ENCODE measurements at places on chromosomes 13 and 19.

DNA sequence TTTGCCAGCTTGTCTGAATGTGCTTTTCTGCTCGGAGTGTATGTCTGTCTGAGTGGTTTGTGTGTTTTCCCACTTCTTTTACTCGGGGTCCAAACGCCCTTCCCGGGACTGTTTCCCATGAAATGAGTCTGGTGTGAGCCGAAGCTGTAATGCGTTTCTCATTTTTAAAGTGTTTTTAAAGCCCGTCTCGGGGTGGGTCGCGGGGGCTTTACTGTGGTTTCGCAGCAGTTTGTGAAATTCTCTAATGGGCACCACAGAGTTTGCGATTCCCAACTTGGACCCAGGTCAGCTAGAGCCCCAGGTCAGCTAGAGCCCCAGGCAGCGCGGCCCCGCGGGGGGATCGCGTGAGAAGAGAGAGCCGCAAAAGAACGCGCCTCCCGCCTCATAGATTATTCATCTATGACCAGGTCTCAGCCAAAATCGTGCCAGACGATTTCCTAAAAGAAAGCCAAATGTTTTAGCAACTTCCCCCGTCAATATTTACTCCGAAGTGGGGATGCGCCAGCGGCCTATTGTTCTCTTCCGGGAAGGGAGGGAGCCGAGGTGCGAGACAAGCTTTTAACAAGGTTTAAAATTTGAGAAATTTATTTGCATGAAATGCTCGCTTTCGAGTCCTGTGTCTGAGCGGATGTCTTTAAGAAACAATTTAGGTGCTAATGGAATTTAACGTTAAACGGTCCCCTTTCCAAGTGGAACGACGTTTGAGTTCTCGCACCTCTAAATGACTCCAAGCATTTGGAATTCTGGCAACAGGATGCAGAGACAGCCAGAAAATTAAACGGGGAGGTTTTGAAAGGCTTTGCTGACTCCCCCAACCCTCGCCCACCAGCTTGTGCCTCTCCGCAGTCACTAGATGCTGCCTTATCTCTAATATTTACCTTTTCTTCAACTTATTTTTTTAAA lies 2.2 kb downstream of the ZIC2 start:
- DNase-seq, result no peak

GRCh38 chr19:38713227-38713649 lies 31.0 kb downstream of the CAPN12 start:
- no peak for DNase-seq

DNA sequence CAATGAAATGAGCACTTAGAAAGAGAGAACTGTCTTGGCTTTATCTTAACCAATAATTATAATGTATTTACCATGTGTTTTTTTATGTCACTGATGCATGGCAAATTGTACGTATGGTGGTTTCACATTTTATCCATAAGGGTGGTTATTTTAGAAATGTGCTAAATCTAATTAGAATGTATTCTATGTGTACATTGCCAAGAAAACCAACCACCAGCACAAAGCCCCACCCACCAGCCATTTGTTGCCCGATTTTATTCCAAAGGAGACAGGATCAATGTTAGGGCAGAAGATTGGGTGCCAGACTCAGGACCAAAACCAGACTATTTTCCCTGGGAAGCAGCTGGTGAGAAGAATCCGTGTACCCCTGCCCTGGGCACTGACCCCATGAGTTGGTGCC lies 63.0 kb upstream of the SOX1 start:
- no peak for DNase-seq

- DNase-seq, result no peak
Observed at GRCh38 chr13:38620876-38621275, 66.0 kb upstream of the FREM2 start.

DNA sequence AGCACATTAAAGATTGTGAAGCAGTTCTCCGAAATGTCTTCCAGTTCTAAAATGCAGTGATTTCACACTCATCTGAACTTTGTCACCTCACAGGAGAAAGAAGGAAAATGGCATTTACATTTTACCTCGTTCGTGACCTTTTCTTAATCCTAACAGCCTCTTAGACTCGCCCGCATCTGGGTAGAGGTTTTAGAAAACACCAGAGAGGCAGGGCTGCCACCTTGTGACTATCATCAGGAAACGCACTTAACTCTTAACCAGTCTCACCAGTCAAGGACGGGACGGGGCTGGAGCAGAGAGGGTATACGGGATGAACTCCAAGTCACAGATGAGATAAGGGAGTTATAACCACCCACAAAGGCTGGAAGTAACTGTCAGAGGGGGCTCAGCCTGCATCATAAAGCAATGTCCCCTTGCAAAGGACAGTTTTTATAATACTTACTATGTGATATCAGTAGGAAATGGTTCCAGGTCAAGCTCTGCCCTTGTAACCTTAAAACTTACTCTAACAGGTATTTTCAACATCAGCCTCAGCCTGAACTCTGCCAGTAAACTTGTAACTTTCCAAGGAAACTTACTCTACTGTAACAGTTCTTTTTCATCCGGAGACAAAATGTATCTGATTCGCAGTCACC lies 8.6 kb upstream of the CEACAM6 start:
- peak; percentile 35 for DNase-seq

DNA sequence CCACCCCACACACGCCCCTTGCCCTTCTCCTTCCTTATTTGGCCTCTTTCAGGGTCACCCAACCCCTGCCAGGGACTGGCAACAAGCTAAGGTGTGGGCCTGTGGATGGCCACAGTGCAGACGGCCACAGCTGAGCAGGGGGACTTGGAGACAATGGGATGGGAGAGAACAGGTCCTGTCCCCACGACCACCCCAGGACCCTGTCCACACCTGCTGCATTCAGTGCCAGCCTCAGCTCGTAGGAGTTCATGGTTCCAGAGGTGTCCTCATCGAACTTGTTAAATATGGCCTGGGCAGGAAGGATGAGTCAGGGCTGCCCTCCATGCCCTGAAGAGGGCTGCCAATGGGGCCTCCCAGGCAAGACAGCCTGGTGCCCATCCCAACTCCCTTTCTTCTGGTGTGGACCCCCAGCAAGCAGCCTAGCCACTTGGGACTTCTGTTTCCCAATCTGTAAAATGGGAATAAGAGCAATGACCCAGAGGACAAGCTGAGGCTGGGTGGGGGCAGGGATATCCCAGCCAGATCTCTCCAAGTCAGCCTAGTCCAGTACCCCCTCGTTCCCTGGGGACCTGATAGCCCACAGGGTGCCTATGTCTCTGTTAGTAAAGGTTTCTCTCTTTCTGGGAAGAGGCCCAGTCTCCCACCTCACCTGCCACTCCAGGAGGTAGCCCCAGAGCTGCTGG lies 10.6 kb downstream of the CAPN12 start:
- no peak for DNase-seq

GRCh38 chr19:54586397-54586796 lies 7.0 kb upstream of the LILRA1 start:
- DNase-seq, result no peak

- no peak for DNase-seq
Observed at GRCh38 chr13:28494504-28494777, 487 bp downstream of the FLT1 start.

DNA sequence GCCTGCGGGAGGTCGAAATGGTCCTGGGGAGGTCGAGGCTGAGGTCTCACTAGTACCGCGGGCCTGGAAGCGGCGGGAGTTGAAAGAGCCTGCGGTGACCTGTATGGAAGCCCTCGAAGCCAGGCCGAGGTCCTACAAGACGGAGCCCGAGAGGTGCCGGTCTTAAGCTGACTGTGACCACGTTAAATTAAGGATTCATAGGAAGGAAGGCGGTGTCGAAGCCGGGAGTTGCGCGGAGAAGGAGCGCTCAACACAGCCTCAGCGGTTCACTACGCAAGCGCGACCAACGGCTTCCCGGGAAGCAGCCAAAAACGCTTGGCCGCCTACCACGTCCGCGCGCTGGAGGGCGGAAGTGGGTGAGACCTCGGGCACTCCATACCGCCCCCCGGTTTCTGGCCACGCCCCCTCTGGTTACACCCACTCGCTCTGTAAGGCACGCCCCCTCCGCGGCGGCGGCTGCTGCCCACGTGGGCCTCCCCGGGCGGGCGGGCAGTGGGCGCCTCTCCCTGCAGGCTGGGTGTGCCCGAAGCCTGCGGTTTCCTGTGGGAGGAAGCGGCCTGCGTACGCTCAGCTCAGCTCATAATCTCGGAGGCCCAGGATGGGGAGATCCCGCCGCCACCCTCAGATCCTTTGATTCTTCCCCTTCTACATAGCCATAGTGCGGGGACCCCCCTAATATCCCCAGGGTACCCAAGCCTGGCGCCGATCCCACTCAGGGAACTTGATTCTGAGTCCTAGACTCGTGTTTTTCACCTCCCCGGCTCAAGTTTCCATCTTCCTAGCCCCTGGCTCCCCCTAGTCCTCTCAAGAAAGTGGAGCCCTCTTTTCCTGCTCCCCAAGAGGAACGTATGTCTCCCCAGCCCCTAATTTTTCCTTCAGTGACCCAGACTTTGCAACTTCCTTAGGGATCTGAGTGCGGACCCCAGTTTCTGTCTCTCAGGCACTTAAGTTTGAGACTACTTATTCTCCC lies 3.4 kb upstream of the EMP3 start:
- peak; percentile 98 for DNase-seq

DNA sequence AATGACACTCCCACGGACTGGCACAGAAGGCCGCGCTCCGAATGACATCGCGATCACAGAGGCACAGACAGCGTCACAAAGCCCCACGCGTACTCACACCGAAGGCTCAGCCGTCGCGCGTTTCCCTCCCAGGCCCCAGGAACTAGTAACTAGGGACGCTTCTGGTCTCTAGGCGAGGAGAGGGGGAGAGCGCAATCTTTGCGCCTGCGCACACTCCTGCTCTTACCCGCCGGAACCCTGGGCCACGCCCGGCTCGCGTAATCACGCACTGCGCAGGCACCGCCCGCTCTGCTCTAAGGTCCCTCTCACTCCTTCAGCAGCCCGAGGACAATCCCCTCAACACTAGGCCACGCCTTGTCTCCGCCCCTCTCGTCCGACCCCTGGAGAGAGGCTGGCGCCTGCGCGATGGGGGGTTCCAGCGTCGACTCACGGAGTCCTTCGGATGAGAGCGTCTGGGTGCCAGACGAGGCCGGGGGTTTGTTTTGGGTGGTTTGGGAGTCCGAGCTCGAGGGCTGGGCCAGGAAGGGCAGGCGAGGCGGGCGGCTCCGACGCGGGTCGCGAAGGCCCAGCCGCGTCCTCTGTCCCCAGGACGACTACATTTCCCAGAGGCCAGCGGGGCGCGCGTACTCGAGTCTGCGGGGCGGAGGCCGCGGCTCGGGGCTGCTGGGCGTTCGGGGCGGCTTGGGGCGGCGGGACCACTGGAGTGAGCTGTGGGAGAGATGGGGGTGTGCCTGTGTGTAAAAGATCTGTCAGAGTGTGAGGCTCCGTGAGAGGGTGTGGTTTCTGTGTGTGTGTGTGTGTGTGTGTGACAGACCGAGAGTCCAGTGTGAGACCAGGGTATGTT lies at the start of gene ZNF471:
TSS of gene ZNF471 (plus strand) at position 410 of the 844 bp plus-strand sequence. CDS start 3,717 bp downstream, outside the sequence.
- DNase-seq, result peak; percentile 98

DNA sequence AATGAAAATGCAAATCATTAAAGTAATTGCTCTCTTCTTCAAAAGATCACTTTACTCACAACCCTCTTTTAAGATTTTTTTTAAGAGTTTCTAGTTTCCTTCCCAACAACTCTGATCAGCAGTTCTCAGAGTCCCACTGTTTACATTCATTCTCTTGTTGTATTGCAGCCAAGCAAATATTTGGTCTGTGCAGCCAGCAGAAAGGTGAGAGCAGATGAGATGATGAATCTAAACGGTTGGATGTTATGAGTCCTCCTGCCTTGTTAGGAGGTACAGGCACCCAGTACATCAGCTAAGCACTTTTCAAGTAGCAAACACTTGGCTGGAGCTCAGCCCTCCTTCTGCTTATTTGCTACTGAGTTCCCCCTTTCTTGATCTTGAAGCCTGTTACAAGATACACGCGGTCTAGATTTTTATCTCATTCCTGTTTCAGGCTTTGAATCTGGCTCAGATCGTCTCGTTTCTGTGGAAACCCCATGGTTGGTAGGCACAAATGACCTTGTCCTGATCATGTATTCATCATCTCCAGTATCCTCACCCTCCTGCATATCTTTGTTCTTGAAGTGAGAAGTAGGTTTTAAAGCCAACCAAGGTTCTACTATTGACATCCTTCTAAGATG lies 300.7 kb downstream of the DCT start:
- DNase-seq, result no peak

GRCh38 chr13:25771641-25772478 lies 280.0 kb downstream of the SHISA2 start:
- DNase-seq, result peak; percentile 88

GRCh38 chr13:41284512-41285288 lies 21.3 kb upstream of the MTRF1 start:
- peak; percentile 75 for DNase-seq

DNA sequence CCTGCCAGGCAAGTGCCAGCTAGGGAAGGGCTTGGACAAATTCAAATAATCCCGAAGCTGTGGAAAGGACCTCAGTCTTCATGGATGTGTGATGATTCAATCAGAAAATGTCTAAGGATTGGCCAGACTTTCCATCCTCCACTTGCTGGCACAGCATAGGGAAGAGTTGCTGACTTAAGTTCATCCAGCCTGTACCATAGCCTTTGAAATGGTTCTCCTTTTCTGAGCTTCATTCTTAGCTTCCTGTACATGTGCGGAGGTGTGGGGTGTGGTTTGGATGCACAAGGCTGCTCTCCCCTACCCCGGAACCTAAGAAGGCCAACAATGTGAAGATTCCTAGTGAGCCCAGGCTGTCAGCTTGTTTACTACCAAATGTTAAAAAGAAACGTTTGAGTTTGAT lies 959 bp upstream of the IGFL3 start:
- DNase-seq, result no peak

- DNase-seq, result no peak
Observed at GRCh38 chr19:31354799-31355664, 5.8 kb upstream of the TSHZ3 start.

- DNase-seq, result peak; percentile 52
Observed at GRCh38 chr19:55460670-55461258, 678 bp downstream of the ISOC2 start.

GRCh38 chr19:7540761-7541474 lies 5.4 kb downstream of the PNPLA6 start:
- no peak for DNase-seq

- DNase-seq, result no peak
Observed at GRCh38 chr13:98576200-98576945, 534 bp downstream of the STK24 start.

GRCh38 chr19:1590641-1591397 lies 1.8 kb downstream of the MBD3 start:
- no peak for DNase-seq

- no peak for DNase-seq
Observed at GRCh38 chr19:48696353-48697010, 711 bp downstream of the FUT2 start.

- DNase-seq, result no peak
Observed at GRCh38 chr13:100789968-100790367, 115.4 kb upstream of the TMTC4 start.

DNA sequence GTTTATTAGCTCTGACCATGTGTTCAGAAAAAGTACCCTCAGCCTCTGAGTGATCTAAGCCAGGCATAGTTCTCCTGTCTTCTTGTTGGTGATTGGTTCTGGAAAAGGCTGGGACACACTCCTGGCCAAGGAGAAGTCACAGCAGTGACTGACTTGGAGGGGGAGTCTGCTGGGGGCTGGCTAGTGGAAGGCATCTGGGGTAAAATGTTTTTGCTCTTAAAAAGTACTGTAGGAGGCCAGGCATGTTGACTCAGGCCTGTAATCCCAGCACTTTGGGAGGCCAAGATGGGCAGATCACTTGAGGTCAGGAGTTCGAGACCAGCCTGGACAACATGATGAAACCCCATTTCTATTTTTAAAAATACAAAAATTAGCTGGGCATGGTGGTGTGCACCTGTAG lies 21.7 kb downstream of the FAM187B start:
- DNase-seq, result no peak

GRCh38 chr19:6246174-6247006 lies 33.4 kb downstream of the MLLT1 start:
- DNase-seq, result no peak

- DNase-seq, result no peak
Observed at GRCh38 chr13:23963947-23964346, 66.6 kb upstream of the C1QTNF9B start.
